Posterior vena cava (tissue), 2 donors: ENCODE measurements at places on chromosomes 2 and 18. TPM values are rescaled to one million over a fixed set of nuclear protein-coding genes. Genes with fewer than 3 reads are reported as not detected.

Gene MLPH
- 6.0 TPM for total RNA-seq

Gene CPLX4
- total RNA-seq, result not detected

Gene MYOM1
- 42.1 TPM for total RNA-seq

Gene RNASEH1
- total RNA-seq, result 23.9 TPM

Gene COL3A1
- 826 TPM for total RNA-seq

Gene MAP2
- total RNA-seq, result 10.5 TPM

Gene ST3GAL5
- total RNA-seq, result 23.5 TPM

Gene TRIM54
- total RNA-seq, result 0.32 TPM

Gene CAPN14
- total RNA-seq, result 0.14 TPM

Gene APOB
- 1.9 TPM for total RNA-seq

Gene TMEM17
- 3.1 TPM for total RNA-seq

Gene EVA1A
- 0.56 TPM for total RNA-seq

Gene ANXA4
- total RNA-seq, result 90.8 TPM

Gene LIMS3
- 4.9 TPM for total RNA-seq

Gene MC5R
- not detected for total RNA-seq

Gene POTEI
- total RNA-seq, result not detected

Gene ALK
- total RNA-seq, result 0.37 TPM

Gene NPHP1
- 8.4 TPM for total RNA-seq

Gene EIF2B4
- 30.1 TPM for total RNA-seq

Gene QPCT
- 4.3 TPM for total RNA-seq

Gene VAMP8
- 29.7 TPM for total RNA-seq

Gene C1QL2
- total RNA-seq, result not detected

Gene SPC25
- not detected for total RNA-seq

Gene DSG3
- total RNA-seq, result not detected

Gene GALR1
- under 0.01 TPM for total RNA-seq

Gene MRO
- total RNA-seq, result 1.4 TPM

Gene CDH20
- total RNA-seq, result 0.88 TPM

Gene PLCL1
- 7.5 TPM for total RNA-seq

Gene DCAF17
- total RNA-seq, result 19.2 TPM

Gene SNTG2
- 6.2 TPM for total RNA-seq

Gene PROKR1
- total RNA-seq, result 0.05 TPM
